ENCODE measurements at places on chromosomes 4 and X. TPM values are rescaled to one million over a fixed set of nuclear protein-coding genes. Genes with fewer than 3 reads are reported as not detected.

The MAGEE2 gene
- total RNA-seq = not detected

DNA sequence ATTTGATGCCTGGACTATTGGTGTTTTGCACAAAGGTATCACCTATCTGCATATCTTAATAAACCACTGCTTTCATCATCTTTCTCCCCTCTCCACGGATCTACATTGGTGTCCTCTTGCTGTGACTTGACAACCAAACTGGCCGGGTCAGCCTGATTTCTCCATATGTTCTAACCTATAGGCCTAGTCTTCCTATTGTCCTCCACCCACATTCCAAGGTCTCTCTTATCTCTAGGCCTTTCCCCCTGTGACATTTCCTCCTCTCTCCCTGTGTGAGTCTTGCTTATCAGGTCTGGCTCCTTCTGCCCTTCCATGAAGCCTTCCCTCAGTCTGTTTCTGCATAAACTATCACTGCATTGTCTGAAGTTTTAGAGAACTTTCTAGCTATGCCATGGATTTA is 33.7 kb downstream of the ARHGAP24 start:
- no peak for DNase-seq
- peaks cover 43% of the 10 kb centered on the region for H3K36me3 ChIP-seq
- no peak overlapping the region for H3K27ac ChIP-seq
- H3K4me1 ChIP-seq = peaks cover 33% of the 10 kb centered on the region
- no peaks in the 10 kb centered on the region for H3K27me3 ChIP-seq

DNA sequence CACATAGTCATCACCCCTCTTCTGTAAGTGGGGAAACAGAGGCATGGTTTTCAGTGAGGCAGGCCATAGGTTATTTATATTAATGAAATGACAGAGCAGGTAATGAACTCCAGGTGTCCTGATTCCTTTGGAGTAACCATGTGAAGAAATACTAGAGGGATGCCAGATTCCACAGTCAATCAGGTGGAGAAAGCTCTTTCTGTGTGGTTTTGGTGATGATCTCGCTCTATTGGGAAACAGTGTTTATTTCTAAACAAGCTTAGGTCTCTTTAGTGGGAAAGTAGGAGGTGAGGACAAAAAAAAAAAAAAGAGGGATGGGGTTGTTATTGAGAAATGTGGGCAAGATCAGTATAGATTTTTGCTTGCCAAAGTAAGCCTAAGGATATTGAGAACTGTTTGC is 12.2 kb downstream of the DOCK11 start:
- peaks cover 37% of the 10 kb centered on the region for H3K36me3 ChIP-seq
- H3K4me1 ChIP-seq = peaks cover 59% of the 10 kb centered on the region
- H3K27ac ChIP-seq = peak overlapping the region; percentile 71
- DNase-seq = no peak

DNA sequence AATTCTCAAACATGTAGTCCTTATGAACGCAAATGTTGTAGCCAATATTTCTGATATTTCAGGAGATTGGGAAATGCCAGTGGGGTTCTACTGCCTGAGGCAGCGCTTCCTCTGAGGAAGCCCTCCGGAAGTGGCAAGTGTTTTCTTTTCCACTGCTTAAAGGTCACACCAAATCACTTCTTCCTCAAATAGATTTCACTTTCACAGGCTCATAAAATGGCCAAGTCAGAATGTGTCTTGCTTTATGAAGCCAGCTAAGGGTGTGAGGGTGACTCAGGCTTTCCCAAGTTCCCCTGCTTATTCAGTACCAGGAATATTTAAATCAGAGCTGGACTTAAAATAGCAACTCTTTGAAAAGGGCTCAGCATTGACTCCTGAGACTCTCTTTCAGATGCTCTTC is 514.2 kb upstream of the DIPK2B start:
- no peaks in the 10 kb centered on the region for H3K27me3 ChIP-seq
- DNase-seq = no peak
- H3K4me1 ChIP-seq = peaks cover 39% of the 10 kb centered on the region
- H3K4me3 ChIP-seq = no peak overlapping the region
- H3K27ac ChIP-seq = no peak overlapping the region

DNA sequence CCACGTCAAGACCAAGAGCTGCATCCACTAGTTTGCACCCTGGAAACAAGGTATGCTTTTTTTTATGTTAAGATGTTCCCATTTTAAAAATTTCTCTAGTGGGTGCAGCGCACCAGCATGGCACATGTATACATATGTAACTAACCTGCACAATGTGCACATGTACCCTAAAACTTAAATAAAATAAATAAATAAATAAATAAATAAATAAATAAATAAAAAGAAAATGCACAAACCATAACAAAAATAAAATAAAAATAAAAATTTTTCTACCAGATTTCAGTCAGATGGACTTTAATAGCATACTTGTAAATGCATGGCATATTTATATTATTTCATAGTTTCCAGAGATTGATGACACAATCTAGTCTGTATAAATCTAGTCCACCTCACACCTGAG is 1.9 kb upstream of the PRR27 start:
- H3K4me1 ChIP-seq = no peaks in the 10 kb centered on the region
- DNase-seq = no peak
- H3K27ac ChIP-seq = no peak overlapping the region
- H3K27me3 ChIP-seq = no peaks in the 10 kb centered on the region

The SSX2B gene
- total RNA-seq = not detected

The SLC6A14 gene
- total RNA-seq = not detected

The UGT2B15 gene
- 0.44 TPM for total RNA-seq

- DNase-seq = no peak
Observed at GRCh38 chr4:73419106-73420038, 15.3 kb downstream of the ALB start.

The FAM47E gene
- not detected for total RNA-seq

DNA sequence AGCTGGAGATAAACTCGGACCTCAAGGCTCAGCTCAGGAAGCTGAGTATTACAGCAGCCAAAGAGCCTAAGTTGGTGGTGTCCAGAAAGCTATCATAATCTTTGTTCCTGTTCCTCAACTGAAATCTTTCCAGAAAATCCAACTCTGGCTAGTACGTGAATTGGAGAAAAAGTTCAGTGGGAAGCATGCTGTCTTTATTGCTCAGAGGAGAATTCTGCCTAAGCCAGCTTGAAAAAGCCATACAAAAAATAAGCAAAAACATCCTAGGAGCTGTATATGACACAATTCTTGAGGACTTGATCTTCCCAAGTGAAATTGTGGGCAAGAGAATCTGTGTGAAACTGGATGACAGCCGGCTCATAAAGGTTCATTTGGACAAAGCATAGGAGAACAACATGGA is 74.6 kb downstream of the SHISA3 start:
- H3K4me3 ChIP-seq = no peak overlapping the region
- no peak overlapping the region for H3K27ac ChIP-seq
- no peak for DNase-seq
- H3K27me3 ChIP-seq = no peaks in the 10 kb centered on the region

- peaks cover 2% of the 10 kb centered on the region for H3K36me3 ChIP-seq
- H3K4me3 ChIP-seq = no peak overlapping the region
- no peak for DNase-seq
- no peaks in the 10 kb centered on the region for H3K27me3 ChIP-seq
- no peak overlapping the region for H3K27ac ChIP-seq
Observed at GRCh38 chrX:17020356-17020755, 73.9 kb downstream of the REPS2 start.

DNA sequence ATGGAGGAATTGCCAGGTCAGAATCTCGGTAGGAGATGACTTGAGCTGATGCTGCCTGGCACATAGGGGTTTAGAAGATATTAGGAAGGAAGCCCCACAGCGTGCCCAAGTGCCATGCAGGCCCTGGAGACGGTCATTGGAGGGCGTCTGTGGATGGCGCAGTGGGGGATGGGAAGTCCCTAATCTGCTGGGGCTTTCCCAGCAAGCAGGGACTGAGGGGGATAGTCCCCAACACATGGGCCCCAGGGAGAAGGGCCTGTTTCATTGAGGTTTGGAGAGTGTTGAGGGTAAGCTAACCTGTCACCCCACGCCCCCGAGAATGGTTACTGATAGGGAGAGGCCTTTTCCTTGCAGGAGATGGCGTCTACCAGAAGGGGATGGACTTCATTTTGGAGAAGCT is 7.8 kb downstream of the TAFAZZIN start:
- no peak overlapping the region for H3K27ac ChIP-seq
- H3K4me3 ChIP-seq = peak overlapping the region; percentile 1
- no peak for DNase-seq
- peaks cover 2% of the 10 kb centered on the region for H3K36me3 ChIP-seq
- no peaks in the 10 kb centered on the region for H3K27me3 ChIP-seq

DNA sequence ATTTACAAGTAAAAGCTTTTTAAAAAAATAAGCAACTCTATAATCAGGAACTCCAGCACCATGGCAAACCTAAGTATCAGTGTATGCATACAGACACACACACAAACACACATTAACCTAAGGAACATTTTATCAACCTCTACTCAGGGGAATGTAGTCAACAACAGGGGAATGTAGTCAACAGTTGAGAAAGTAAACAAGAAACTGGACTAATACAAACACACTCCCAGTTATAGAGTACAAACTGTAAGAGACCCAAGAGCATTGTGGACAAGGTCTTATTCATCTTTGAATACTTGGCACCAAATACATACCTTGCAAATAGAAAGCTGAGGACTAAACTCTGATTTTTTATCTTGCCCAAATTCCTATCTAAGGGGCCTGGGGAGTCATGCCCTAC is 36.2 kb downstream of the PAPSS1 start:
- H3K27ac ChIP-seq = no peak overlapping the region
- DNase-seq = no peak
- H3K36me3 ChIP-seq = peaks cover 56% of the 10 kb centered on the region
- H3K27me3 ChIP-seq = no peaks in the 10 kb centered on the region

The ART3 gene
- total RNA-seq = not detected

The UGT2B7 gene
- not detected for total RNA-seq

DNA sequence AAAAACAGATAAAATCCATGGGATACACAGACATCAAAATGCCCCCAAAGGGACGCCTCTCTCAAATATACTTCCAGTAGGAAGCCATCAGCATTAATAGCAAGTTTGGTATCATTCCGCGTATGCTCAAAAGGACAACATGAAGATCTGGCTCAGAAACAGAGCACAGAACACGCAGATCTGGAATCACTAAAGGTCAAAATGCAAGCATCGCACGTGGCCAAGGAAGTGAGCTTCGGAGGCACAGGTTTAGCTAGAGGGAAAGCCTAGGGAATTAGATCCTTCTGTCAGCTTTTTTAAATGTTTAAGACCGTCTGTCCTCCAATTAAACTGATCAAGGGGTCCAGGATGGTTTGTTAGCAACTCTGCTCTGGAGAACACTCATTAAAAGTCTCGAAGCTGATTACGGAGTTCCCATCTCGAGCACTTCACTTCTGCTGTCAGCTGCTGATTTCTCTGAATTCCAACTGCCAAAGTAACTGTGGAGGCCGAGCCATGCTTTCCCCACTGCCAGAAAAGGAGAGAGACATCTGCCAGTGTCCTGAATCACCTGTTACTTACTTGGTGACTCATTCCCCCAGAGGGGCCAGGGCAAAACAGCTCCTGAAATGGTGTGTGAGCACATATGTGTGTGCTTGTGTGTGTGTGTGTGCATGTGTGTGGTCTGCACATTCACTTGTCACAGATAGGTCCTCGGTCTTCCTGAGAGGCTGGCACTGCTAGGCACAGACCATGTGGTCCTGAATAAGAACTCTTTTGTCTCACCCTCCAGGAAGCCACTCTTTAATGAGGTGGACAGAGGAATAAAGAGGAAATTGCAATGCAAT is 177.7 kb upstream of the PPARGC1A start:
- H3K27me3 ChIP-seq = no peaks in the 10 kb centered on the region
- DNase-seq = no peak
- no peaks in the 10 kb centered on the region for H3K36me3 ChIP-seq
- no peak overlapping the region for H3K27ac ChIP-seq

DNA sequence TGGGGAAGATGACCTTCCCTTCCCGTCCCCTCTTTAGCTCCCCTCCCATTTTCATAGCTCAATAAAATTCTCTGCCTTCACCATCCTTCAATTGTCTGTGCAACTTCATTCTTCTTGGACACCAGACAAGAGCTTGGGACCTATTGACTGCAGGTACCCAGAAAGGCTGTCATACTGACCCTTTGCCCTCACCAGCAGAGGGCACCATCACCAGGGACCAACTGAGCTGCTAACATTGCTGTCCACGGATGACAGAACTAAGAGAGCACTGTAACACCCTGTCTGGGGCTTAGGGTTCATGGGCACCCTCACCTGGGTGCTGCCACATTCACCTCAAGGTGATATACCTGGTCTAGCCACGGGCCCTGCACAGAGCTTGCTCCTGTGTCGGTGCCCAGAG is 141.3 kb upstream of the VCX3B start:
- no peaks in the 10 kb centered on the region for H3K27me3 ChIP-seq
- no peak overlapping the region for H3K4me3 ChIP-seq
- no peaks in the 10 kb centered on the region for H3K4me1 ChIP-seq
- no peaks in the 10 kb centered on the region for H3K36me3 ChIP-seq
- no peak overlapping the region for H3K27ac ChIP-seq
- DNase-seq = no peak

DNA sequence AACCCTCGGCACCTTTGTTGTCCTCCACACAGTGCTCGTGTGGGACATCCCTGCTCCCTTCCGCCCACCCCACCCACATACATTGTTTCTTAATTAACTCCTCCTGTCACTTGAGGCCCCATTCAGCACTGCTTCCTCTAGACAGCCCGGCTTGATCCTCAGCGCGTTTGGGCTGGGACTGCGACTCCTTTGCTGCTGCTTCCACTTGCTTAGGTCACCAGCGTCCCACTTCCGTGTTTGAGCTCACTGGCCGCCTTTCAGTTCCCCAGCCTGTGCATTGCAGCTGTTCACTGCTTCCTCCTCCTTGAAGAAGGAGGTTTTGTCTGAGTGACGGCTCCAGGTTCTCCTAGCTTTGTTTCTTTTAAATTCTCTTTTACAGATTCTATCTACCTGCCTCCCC is 16.1 kb downstream of the RNF4 start:
- H3K27me3 ChIP-seq = no peaks in the 10 kb centered on the region
- H3K4me3 ChIP-seq = peak overlapping the region; percentile 75
- peak; percentile 64 for DNase-seq
- peak overlapping the region; percentile 92 for H3K27ac ChIP-seq

The SLC25A5 gene
- 321 TPM for total RNA-seq

DNA sequence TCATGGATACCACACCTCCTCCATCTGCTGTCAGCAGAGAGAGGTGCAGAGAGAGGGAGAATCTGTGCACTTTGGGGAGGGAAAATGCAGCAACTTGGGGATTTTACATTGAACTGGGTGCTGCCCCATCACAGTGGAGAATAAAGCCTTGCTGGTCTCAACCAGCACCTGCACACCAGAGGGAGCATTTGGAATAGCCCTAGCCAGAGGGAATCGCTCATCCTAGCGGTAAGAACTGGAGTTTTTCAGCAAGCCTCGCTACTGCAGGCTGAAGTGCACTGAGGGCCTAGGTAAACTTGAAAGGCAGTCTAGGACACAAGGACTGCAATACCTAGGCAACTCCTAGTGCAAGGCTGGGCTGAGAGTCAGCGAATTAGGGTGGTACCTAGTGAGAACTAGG is 148.7 kb downstream of the KDR start:
- no peak overlapping the region for H3K4me3 ChIP-seq
- H3K36me3 ChIP-seq = no peaks in the 10 kb centered on the region
- H3K27me3 ChIP-seq = peaks cover 11% of the 10 kb centered on the region
